Activated naive CD4-positive, alpha-beta T cell treated with Interleukin-2 at 50 U/mL for 16 hours (primary cell): ENCODE measurements at places on chromosomes 4 and X.

DNA sequence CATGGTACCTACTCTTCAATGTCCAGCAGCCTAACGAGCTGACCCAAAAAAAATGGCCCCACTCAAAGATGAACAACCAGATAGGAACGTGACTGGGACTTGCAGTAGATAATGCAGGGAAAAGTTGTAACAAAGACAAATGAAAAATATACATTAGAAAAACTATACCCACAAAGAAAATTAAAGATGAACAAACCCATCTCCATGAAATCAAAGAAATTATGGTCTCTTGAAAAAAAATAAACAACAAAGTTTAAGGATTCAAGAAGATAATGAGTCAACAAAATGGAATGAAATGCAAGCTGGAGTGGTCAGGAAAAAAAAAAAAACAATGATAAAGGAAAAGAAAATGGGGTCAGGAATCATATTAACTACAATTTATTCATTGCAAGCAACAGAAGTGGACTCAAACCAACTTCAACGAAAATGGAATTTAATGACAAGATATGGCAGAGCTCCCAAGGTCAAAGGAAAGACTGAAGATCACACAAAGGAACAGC is 309.8 kb upstream of the GALNT7 start:
- DNase-seq = no peak

- DNase-seq = no peak
These were observed 32.4 kb downstream of the TNIP2 start for GRCh38 chr4:2723751-2724150.

DNA sequence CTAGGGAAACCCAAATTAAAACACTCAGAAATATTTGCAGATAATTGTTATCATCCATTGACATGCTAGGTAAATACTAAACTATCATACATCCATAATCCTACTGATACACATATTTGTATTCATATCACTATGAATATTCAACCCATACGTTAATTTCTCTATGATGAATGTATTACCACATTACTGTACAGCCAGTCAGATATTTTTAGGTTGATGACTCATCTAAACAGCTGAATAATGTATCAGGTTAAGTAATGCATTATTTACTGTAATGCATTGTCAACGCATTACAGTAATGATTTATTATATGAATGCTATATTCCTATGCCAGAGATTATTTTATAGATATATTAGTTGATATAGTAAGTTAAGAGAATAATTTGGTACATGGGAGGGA is 37.1 kb downstream of the VEGFC start:
- DNase-seq = no peak

DNA sequence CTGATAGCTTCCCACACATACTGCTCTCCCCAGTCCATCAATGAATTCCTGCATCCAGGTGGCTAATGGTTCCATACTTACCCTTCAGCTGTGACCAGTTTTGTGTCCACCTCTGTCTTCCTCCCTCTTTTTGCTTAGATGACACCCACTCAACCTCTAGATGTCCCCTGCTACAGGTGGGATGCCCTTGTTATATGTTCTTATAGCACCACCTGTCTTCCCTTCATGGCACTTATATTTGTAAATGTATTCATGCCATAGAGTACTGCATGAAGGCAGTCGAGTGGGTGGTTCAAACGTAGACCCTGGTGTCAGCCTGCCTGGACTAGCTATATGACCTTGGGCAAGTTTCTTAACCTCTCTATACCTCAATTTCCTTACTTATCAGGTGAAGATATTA is 6.5 kb upstream of the USP46 start:
- no peak for DNase-seq

GRCh38 chrX:65750674-65751469 is 83.4 kb downstream of the MSN start:
- peak; percentile 28 for DNase-seq

DNA sequence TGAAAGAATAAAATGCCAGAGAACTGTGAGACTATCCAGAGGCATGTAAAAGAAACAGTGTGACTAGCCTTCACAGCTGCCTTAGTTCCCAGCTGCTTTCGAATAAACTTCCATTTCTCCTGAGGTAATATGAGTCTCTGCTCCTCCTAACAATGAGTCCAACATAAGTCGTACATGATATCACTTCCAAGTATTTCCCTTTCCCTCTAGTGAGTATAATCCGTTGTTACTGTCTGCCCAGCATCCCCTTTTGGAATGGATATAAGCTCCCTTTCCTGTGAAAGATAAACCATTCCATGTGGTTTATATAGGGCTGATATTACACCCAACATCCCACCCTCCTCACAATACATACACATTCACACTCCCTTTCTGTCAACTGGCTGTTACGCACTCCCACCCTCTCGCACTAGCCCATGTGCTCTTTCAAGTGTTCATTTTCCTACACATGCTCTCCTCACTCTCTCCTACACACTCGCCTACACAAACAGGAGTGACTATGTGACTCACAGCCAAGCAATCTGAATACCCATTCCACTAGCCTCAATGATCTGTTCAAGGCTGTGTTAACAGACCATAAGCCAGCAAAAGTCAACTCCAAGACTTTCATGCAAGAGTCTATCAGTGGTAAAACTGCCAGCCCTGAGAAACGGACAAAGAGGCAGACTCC is 5.0 kb downstream of the NAF1 start:
- DNase-seq = peak; percentile 10

GRCh38 chr4:128461291-128462102 is 173.9 kb upstream of the PGRMC2 start:
- DNase-seq = no peak
